Naive thymus-derived CD8-positive, alpha-beta T cell (primary cell): ENCODE measurements at places on chromosomes 1 and 21.

DNA sequence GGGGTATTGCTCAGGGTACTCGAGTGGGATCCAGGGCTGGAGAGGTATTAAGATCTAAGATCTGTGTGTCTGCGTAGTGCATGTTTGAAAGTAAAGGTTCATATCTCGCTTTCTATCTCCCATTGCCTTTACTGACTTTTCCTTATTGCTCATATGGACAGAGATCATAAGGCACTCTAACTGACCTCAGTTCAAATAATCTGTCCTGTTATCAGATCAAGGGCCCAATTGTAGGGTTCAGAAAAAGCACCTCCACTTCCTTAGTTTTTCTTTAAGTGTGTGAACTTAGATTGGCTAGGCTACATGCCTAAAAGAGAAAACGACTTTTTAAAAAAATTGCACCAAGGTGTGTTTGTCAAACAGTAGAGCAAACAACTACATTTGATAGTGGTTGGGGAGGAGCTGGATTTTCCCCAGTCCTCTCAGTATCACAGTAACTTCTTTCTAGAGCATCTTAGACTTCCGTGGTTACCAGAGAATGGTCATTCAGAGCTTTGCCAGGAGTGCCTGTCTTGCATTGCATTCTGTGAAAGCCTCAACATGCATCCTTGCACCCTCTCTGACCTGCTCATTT, 57.6 kb downstream of the LMO4 start:
- no peak for DNase-seq

- no peak for DNase-seq
Measured at GRCh38 chr21:37842163-37842919, 73.9 kb downstream of the KCNJ6 start.

GRCh38 chr1:59556802-59557548, 257.8 kb upstream of the HOOK1 start:
- DNase-seq: no peak

- no peak for DNase-seq
Measured at GRCh38 chr1:246800756-246801155, 76.5 kb downstream of the SCCPDH start.

DNA sequence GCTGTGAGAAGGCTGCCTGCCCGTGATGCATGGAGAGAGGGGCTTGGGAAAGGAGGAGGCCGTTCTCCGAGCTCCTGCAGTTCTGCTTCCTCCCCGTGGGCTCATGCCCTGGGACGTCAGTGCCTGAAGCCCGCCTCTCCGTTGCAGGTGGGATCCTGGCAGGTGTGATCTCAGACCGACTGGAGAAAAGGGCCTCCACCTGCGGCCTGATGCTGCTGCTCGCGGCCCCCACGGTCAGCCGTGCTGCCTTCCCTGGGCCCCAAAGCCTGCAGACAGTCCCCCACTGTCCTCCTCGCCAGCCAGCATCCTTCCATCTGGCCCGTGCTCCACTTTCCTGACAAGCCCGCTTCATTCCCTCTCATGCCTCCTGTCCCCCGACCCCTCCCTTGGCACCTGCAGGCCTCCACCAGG, 50.9 kb downstream of the SLC37A1 start:
- no peak for DNase-seq

- no peak for DNase-seq
Measured at GRCh38 chr1:177847843-177848242, 122.0 kb downstream of the SEC16B start.

GRCh38 chr1:51330331-51331201, at the start of gene TTC39A:
TTC39A (minus strand) TSS chr1:51330562; CDS start chr1:51330477, 85 bp downstream.
- no peak for DNase-seq

- no peak for DNase-seq
Measured at GRCh38 chr1:85203573-85204171, 2.9 kb upstream of the SYDE2 start.

GRCh38 chr1:23793018-23793781, 2.3 kb downstream of the LYPLA2 start:
- peak; percentile 37 for DNase-seq

- no peak for DNase-seq
Measured at GRCh38 chr1:26970810-26971209, 10.5 kb upstream of the KDF1 start.

GRCh38 chr1:22778862-22779520, 68.4 kb downstream of the EPHB2 start:
- no peak for DNase-seq

DNA sequence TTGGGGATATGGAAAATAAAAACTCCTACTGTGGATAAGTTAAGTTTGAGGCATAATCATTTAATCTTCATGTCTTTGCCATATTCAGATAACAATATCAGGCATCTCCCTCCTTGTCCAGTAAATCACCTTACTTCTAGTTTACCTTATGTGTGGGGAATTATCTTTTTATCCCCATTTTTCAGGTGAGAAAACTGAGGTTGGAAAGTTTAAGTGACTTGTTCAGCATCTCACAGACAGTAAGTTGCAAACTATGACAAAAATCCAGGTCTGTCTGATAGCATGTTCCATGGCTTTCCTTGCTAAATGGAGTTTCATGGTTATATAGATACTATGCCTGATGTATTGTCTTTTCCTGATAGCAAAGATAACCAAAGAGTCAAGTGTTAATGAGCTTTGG, 79.7 kb downstream of the TMEM200B start:
- DNase-seq: no peak

- no peak for DNase-seq
Measured at GRCh38 chr21:33075128-33075527, 5.2 kb downstream of the OLIG1 start.
